T1000 (cell line): ENCODE measurements at places on chromosomes 7 and 10.

DNA sequence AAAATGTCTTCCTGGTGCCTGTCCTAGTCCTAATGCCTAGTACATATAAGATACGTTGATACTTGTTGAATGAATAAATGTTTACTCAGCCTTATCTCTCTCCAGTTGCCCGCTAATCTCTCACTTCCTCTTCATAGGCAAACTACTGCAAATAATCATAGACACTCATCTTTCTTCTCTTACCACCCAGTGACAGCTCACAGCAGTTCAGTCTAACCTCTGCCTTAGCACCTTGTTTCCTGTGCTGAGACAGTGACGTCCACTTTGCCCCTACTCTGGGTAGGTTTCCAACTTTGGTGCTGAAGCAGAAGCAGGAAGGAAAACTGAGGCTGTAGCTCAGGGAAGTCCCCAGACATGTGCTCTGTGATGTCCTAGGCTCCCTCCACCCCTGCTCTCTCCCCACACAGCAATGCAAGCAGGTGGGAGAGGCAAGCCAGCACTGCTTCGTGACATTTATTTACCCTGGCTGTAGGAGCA lies 45.5 kb upstream of the RHOBTB1 start:
- no peak for DNase-seq

DNA sequence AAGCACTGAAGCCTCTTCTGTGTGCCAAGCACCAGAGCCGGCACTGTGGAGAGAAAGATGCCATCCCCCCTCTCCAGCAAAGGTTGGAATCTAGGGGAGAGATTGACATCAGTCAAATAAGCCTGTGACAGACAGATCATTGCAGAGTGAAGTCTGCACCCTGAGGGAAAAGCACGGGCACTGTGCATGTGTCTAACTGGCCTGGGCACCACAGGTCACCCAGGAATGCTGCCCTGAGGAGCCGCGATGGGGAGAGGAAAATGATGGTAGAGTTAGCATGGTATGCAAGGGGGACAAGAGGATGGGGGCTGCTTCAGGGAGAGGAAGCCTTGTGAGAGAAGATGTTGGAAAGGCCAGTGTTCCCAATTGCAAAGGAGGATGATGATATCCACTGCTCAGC lies 261.0 kb downstream of the GRID1 start:
- no peak for DNase-seq

DNA sequence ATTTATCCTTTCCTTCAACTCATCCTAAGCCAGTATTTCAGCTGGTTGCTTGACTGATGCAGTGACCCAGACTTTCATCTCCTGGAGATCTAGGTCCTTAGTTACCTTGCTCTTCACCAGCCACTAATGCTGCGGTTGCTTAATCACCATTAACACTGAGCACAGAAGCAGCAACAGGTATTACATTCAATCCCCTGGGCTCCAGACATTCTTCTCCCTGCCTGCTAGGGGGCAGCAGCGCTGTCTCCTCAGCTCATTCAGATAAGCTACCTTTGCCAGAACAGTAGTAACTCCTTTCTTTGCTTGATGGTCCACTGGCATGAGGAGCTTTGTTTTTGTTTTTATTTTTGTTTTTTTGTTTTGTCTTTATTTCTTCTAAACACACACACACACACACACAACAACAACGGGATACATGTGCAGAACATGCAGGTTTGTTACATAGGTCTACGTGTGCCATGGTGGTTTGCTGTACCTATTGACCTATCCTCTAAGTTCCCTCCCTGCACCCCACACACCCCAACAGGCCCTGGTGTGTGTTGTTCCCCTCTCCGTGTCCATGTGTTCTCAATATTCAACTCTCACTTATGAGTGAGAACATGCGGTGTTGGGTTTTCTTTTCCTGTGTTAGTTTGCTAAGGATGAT lies 1043.2 kb upstream of the C7orf33 start:
- no peak for DNase-seq

DNA sequence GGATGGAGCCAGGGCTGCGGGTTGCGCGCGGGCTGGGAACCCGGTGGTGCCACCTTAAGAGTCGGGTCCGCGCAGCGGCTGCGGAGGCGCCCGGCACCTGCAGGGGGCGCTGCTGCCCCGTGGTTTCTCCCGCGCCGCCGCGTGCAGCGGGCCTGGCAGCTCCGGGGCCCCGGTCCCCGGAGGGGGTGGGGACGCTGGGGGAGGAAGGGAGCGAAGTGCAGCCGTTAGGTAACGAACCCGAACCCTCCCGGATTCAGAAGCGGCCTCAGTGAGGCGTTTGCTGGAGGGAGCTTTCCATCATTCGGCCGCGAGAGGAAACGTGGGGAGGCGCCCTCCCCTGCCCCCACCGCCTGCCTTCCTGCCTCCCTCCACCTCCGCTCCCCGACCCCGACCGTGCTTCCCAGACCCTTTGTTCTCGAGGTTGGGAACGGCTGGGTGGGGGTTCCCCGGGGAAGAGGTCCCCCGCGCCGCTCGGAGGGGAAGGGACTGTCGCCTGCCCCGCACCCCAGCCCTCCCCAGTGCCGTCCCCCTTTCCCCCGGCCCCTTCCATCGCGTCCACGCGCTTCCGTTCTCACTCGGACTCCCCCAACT lies 29.6 kb downstream of the SKIDA1 start:
- DNase-seq = peak; percentile 100

DNA sequence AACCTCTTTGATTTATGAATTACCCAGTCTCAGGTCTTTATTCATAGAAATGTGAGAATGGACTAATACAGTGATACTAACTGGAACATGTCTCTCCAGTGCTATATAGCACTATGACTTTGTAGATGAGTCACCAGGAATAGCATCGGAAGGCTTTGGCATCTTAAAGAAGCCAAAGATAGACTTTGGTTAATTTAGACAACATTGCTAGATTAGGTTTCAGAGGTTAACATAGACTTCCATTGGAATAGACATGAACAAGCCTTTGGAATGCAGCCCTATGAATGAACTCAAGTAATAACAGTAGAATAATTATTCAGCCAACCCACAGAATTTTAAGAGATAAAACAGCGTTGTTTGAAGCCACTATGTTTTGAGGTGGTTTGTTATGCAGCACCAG lies 169.2 kb downstream of the HGF start:
- no peak for DNase-seq

GRCh38 chr7:14751461-14751860 lies 151.1 kb downstream of the DGKB start:
- DNase-seq = no peak

- no peak for DNase-seq
Observed at GRCh38 chr10:132444877-132445351, 47.9 kb downstream of the PWWP2B start.

DNA sequence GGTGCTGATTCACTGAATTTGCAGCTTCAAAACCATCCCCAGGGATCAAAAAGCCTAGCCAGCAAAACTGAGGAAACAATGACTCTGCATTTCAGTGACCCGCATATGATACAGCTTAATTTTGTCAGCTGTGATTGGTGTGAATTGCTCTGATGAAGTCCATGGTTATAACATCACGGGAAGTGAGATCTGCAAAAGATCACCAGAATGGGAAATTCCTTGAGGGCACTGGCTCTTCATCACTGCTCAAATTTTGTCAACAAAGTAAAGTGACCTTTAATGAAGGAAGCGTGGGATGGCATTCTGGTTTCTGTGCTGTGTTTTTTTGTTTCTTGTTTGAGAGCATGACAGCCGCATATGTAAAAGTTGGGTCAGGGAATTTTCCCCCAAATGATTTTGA lies 745.9 kb downstream of the GATA3 start:
- no peak for DNase-seq

- DNase-seq = no peak
Observed at GRCh38 chr10:11191678-11192077, 174.0 kb downstream of the CELF2 start.

DNA sequence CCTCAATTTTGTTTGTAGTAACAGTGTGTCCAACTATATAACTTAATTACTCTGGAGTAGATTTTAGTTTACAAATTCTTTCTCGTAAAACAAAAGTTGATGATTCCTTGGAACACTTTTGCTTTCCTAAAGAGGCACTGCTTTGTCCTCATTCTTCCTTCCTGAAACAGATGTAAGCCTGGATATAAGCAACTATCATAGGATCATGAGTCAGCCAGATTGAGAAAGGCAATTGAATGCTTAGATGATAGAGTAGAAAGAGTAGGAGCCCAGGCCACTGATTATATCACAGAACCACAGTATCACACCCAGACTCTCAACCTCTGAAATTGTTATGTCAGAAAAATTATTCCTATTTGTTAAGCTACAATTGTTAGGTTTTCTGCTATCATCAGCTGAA lies 69.9 kb downstream of the TMEM106B start:
- DNase-seq = no peak

GRCh38 chr7:28856656-28857055 lies 101.5 kb downstream of the TRIL start:
- DNase-seq = no peak

DNA sequence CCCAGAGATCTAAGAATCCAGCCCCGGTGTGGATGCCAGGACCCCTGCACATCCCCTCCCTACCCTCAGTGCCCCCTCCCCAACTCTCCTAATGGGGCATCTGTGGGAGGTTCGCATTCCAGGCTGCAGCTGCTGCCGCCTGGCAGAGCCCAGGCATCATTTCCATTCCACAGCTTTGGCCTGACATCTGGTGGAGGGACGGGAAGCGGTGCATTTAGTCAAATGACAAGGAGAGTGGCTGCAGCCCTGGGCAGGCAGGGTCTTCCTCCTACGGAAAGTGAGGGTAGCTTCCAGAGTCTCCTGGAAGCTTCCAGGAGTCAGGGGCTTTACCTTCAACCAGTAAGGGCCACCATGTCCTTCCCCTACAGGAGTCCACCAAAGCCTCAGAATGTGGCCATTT lies 30.8 kb downstream of the PRLHR start:
- no peak for DNase-seq

GRCh38 chr10:50360077-50360850 lies 108.9 kb upstream of the ASAH2 start:
- DNase-seq = no peak

GRCh38 chr10:244227-244626 lies 109.0 kb downstream of the ZMYND11 start:
- DNase-seq = no peak

DNA sequence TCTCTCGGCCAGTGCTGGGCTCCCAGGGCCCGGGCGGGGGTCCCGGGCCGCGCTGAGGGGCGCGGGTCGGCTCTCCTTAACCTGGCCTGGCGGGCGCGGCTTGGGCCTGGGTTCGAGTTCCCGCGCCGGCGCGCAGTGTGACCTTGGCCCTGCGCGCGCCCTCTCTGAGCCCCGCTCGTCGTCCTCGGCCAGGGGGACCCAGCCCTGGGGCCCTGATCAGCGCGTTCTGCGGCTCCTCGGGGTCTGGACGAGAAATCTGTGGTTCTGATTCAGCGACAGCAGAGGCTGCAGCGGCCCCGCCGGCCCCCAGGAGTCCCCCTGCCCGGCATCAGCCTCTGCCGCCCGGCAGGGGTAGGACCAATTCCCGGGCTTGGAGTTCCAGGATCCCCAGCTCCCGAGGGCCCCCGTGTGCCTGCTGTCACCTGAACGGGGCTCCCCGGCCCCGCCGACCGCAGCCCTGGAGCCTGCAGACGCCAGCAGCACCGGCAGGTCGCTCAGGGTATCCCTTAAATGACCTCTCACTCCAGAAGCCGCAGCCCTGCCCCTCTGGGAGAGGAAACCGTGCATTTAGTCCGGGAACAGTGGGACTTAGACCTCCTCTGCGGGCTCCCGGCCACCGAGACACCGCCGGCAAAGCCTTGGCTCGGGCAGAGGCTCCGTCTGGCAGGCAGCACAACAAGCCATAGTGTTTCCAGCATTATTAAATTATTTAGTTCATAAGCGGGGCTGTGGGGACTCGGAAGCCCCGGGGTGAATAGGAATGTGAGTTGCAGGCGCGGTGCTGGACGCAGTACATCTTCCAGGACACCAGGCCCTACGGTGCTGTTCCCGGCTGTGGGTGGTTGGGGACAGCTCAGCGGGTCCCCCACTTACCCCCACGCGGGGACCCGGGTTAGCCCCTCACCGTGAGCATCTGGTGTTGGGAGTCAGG lies 572 bp downstream of the CHST12 start:
- no peak for DNase-seq

DNA sequence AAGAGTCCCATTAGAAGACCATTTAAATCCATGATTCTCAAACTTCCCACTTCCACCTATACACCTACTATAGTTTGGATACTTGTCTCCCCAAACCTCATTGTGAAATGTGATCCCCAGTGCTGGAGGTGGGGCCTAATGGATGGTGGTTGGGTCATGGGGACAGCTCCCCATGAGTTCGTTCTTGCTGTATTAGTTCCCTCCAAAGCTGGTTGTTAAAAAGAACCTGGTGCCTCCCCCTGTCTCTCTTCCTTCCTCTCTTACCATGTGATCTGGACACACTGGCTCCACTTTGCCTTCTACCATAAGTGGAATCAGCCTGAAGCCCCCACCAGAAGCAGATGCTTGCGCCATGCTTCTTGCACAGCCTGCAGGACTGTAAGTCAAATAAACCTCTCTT lies 53.9 kb downstream of the WIPF3 start:
- no peak for DNase-seq

GRCh38 chr7:51273360-51273759 lies 43.2 kb downstream of the COBL start:
- DNase-seq = no peak

DNA sequence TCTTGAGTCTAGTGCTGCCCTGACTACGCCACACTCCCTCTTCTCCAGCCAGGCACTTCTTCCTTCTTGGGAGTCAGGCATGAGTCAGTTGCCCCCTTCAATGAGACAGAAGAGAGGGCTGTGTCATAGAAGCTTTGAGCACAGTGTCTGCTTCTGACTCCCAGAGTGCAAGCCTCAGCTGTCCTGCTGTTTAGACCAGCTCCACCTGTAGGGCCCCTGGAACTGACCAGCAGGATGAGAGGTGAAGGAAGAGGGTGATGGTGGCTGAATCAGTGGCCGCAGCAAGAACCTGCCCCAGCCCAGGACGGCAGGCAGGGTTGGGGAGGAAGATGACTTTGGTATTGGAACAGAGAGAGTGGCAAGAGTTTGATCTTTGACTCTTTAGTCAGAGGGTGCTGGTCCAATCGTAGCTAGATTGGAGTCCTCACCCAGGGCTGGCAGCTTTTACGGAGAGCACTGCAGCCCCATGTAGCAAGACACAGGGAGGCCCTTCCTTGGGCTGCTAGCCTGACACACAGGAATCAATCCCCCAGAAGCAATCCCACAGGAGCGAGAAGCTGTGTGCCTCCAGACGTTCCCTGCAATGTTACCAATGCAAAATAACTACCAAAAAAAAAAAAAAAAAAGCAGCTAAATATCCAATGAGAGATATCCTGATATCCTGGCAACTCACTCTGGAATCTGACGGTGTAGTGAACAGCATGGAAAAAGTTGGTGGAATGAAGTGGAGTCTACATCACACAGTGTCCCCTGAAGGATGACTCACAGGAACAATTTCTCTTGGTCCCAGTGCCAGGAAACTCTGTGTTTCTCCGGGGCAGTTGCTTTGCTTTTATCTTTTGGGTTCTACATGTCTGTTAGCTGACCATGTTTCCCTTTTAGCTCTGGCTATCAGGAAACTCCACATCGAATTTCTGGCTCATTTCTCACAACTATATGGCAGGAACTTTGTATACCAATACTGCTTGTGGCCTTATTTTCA lies 6.9 kb downstream of the C10orf62 start:
- peak; percentile 45 for DNase-seq

GRCh38 chr7:133310232-133310862 lies 57.5 kb downstream of the EXOC4 start:
- DNase-seq = no peak

- DNase-seq = no peak
Observed at GRCh38 chr7:17934094-17934493, 6.2 kb downstream of the SNX13 start.
